Posterior vena cava (tissue), 2 donors: ENCODE measurements at places on chromosomes 4 and X. TPM values are rescaled to one million over a fixed set of nuclear protein-coding genes. Genes with fewer than 3 reads are reported as not detected.

DNA sequence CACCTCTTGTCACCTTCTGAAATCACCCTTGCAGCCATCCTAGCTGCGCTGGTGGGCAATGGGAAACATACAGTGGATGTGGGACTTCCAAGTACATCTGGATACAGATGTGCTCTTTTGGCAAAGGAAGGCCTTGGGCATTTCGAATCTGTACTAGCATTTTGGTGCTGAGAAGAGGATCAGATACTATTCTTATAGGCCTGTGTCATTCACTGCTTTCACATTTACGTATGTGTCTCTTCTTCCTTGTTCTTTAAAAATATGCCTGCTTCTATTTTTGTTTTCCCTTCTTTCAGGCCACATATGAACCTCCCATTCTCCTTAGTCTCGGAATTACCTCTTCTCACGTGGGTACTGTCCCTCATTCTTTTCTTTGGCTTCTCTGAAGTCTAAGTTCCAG lies 53.1 kb downstream of the EFNB1 start:
- DNase-seq, result no peak

GRCh38 chr4:8639021-8639420 lies 46.5 kb downstream of the CPZ start:
- peak; percentile 68 for DNase-seq

- no peak for DNase-seq
Measured at GRCh38 chr4:74738464-74739143, 55.7 kb downstream of the BTC start.

- DNase-seq, result no peak
Measured at GRCh38 chr4:111404673-111405072, 740.6 kb upstream of the FAM241A start.

- DNase-seq, result no peak
Measured at GRCh38 chr4:59223292-59223941, 1976.7 kb upstream of the ADGRL3 start.

GRCh38 chr4:171718665-171719064 lies 94.5 kb upstream of the GALNTL6 start:
- DNase-seq, result no peak

- no peak for DNase-seq
Measured at GRCh38 chrX:102627640-102628039, 23.6 kb upstream of the GPRASP1 start.

- no peak for DNase-seq
Measured at GRCh38 chrX:30607155-30607554, 29.6 kb upstream of the TASL start.

- DNase-seq, result no peak
Measured at GRCh38 chr4:17066972-17067371, 168.5 kb upstream of the LDB2 start.

MAOB gene
- total RNA-seq, result 41.5 TPM

GRCh38 chr4:2936773-2937145 lies 26.4 kb downstream of the NOP14 start:
- DNase-seq, result peak; percentile 80

- DNase-seq, result no peak
Measured at GRCh38 chrX:108018656-108019381, 26.0 kb upstream of the VSIG1 start.

NUDT10 gene
- total RNA-seq, result 1.9 TPM

TMEM164 gene
- 12.5 TPM for total RNA-seq

- DNase-seq, result no peak
Measured at GRCh38 chrX:116417968-116418367, 18.4 kb upstream of the SLC6A14 start.

AADAT gene
- total RNA-seq, result 4.4 TPM

FAM241A gene
- total RNA-seq, result 4.6 TPM

ZMAT1 gene
- 8.8 TPM for total RNA-seq

DNA sequence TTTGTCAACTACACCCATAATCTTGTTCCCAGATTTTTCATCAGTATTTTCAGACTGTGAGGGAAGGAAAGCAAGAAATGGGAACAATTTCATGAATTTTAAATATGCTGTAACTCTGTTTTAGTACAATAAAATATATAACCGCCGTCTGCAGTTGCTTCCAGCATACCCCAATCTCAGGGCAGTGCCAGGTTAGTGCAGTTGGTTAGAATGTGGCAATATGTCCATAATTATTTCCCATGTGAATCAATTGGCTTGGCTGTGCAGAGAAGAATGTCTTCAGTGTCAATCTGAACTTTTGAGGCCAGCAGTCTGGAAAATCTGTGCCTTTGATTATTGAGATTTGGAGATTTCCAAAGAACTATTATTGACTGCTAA lies 5.0 kb upstream of the MMAA start:
- no peak for DNase-seq

GRCh38 chr4:68288393-68288740 lies 42.9 kb upstream of the TMPRSS11B start:
- DNase-seq, result no peak

DNA sequence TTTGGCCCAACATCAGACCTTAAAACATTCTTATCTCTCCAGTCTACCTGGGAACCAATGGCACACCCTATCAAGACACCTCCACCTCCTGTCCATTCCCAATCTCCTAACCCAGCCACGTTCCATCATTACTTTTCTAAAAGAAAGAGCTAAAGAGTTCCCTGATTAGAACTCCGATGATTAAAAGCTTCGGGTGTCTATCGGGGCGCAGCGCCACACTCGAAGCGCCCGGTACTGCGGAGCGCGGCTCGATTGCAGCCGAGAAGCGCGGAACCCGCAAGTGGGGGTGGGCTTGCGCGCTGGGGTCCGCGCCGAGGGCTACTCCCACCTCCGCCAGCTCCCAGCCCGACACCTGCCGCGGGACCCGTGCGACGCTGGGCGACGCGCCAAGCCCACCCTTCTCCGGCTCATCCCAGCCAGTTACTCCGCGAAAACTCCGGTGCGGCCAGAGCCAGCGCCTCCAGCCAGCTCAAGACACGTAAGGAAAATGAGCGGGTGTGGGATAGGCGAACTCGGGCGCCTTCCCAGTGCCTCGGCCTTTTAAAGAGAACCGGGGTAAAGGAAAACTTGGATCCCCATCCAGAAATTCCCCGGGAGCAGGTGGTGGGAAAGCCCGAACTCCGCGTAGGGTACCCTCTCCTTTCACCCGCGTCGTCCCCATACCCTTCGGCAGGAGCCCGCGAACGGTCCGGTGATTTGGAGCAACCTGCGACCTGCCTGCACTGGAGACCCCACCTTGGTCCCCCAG lies 593 bp downstream of the NPY1R start:
- DNase-seq, result peak; percentile 78

GUCY1A1 gene
- total RNA-seq, result 88.1 TPM

DNA sequence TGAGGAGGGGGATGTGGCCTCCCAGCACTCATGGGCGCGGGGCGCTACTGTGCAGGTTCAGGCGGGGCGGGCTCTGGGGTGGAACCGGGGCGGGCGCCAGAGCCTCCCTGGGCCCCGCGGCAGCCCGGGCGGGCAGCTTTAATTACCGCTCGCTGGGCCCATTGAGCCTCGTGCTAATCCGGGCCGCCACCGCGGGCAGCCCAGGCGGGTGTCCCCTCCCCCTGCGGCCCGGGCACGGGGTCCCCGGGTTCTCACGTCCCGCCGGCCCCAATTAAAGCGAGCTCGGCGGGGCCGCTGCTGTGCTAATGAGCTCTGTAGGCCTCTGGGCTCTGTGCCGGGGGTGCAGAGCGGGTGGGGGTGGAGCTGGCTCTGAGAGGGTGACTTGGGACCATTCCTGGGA lies 22.8 kb upstream of the FGFR3 start:
- no peak for DNase-seq

DNA sequence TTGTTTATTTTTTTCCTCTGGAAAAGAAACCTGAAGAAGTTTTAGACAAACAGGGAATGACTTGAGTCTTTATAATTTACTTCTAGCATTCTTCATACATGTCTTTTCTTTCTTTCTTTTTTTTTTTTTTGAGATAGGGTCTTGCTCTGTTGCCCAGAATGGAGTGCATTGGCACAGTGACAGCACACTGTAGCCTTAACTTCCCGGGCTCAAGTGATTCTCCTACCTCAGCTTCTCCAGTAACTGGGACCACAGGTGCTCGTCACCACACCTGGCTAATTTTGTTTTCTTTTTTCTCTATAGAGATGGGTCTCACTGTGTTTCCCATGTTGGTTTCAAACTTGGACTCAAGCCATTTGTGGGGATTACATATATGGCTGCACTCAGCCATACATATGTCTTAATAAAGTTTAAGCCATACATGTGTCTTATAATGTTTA lies 71.8 kb downstream of the RAPGEF2 start:
- DNase-seq, result no peak

ARHGAP36 gene
- total RNA-seq, result not detected

DNA sequence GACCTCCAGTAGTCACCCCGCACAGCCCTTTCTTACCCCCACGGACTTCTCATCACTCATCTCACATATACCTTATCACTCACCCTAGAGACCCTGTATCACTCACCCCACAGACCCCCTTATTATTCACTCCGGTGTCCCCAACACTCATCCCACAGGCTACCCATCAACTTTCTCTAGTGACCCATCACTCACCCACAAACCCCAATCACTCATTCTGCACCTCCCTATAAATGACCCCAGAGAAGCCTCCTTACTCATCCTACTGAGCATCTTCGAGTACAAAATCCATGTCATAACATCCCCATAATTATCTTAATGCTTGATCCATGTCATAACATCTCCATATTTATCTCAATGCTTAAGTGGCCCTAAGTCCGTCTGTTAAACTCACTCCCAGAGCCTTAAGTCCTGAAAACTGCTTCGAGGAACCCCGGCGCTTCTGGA lies 934 bp downstream of the ZNF41 start:
- DNase-seq, result no peak

DNA sequence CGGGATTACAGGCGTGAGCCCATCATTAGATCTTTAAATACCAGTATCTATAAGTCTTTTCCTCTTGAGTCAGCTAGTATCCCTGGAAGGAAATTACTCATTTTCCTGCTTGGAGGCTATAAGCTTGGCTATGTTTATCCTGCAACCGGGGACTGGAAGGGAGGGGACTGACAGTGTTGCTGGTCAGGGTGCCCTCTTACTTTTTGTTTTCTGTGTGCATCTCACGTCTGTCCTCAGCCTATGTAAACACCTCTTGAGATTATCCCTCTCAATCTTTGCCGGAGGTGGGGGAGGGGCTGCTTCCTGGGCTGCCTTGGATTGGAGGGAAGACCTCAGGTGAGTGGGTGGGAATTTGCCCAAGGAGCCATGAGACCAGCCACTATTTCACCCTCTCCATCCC lies 37.0 kb downstream of the HTT start:
- DNase-seq, result no peak

DNA sequence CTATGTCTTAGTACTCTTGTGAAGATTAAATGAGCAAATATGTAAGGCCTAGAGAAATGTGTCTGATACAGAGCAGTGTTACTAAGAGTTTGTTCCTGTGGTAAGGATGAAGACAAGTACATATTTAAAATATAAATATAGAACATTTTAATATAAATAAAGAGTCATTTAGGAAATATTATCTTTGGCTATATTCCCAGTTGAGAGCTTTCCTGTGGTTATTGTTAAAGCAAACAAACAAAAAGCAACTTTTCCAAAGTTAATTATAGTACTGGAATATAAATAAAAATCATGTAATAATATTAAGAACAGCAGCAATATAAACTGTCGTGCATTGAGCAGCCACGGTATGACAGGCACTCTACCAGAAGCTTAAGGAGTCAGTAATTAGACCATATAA lies 472.5 kb downstream of the INPP4B start:
- DNase-seq, result no peak

GRCh38 chr4:139916041-139916440 lies 237.9 kb downstream of the MAML3 start:
- DNase-seq, result no peak

NAA11 gene
- not detected for total RNA-seq

MAGEA1 gene
- total RNA-seq, result not detected

DNA sequence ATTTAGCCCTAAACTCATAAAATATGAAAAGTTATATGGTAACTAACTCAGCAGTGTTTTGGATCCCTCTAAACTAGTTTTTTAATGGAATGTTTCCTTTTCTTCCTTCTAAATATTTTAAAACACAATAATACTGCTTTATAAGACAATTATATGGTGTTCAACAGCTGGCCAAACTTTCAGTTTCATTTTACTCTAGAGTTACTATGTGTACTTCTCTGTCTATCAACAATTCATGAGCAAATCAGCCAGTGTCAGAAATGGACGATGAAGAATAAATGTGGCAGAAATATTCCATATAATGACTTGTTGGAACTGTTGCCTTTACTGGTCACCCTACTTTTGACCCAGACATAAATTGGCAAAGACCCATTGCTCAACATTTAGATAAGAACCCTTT lies 64.8 kb upstream of the CXXC4 start:
- no peak for DNase-seq

- no peak for DNase-seq
Measured at GRCh38 chrX:82218361-82218760, 1016.5 kb downstream of the SH3BGRL start.

GRCh38 chr4:158724637-158725036 lies 1.4 kb upstream of the PPID start:
- DNase-seq, result no peak

CLIC2 gene
- 16.2 TPM for total RNA-seq

- no peak for DNase-seq
Measured at GRCh38 chrX:74015379-74016019, 288.5 kb upstream of the ZCCHC13 start.

GRCh38 chr4:84691800-84692199 lies 108.9 kb downstream of the CDS1 start:
- DNase-seq, result no peak

DNA sequence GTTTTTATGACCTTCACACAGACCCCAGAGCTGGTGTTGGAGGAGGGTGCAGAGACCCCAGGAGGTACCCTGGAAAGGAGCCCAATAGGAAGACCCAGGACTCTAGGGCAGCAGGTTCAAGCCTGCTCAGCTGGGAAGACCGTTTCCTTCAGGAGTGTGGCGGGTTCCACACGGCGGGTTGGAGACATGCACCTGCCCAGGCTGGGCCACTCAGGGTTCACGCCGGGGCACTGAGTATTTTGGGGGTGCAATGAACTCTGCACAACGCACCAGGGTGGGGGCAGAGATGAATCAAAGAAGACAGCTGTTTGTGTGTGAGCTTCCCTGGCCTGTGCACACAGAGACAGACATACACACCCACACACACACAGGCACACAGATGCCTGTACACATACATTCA lies 52.5 kb upstream of the PPP2R3B start:
- peak; percentile 32 for DNase-seq

PLXNA3 gene
- 31.1 TPM for total RNA-seq

CXorf49 gene
- not detected for total RNA-seq

DNA sequence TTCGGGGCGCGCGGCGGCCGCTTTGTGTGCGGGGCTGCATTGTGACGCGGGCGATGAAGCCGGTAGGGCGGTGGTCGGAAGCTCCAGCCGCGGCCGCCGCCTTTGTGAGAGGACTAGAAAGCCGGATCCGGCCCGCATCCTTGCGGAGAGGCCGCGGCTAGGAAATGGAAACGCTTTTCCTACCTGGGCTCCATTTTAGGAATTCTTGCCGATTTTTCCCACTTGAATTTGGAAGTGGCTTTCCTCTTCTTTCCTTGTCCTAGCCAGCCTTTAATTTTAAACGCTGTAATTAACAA lies 708 bp downstream of the TMSB4X start:
- DNase-seq, result no peak

IGFBP7 gene
- 1,930 TPM for total RNA-seq

CXCL5 gene
- total RNA-seq, result 0.14 TPM
